ENCODE measurements at places on chromosomes 11 and 22.

DNA sequence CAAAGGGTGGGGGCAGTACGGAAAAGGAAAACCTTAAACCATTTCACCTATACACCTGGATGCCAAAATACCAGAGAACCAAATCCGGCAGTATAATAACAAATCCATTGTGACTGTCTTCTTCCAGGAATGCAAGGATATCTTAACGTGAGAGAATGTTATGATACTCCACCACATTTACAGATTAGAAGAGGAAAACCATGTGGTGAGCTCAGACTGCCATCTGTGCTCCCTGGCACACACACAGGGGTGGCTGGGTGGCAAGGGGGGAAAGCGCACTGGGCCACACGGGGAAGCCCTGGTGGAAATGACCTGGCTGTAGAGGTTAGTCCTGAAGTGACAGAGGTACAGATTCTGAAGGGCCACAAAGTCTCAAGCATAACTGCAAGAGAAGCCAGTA lies 9.9 kb downstream of the EIF1AD start:
- no peak for DNase-seq

DNA sequence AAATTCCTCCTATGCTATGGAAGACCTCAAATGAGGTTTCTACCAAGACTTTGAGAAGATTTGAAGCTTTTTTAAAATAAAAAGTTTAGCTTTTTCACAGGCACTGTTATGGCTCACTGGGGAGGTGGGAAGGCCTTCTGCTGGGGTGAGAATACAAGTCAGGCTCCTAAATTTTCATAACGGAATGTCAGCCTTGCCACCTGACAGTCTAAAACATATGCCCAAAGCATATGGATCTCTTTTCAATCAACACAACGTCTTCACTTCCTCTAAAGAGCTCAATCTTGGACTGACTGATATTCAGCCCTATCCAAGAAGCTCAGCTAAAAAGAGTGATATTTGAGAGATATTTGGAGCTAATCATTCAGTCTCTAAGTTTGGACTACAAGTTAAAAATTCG lies 57.1 kb upstream of the LIN7C start:
- no peak for DNase-seq

- DNase-seq = no peak
Measured at GRCh38 chr11:110349138-110349996, 53.0 kb upstream of the RDX start.

DNA sequence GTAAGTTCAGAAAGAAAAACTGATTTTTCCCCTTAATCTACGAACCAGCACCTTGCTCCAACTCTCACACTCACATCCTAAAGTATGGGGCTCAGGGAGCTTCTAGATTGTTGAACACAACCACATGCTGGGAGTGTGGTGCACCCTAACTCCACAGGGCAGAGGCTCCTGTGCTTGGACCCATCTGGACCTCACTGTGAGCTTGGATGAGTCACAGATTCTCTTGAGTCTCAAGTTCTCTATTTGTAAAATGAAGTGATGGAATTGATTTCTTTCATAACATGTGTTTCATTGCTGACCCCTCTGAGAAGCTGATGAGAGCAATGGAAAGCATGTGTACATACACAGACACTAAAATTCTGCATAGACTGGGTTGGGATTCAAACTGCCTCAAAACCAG lies 109.7 kb downstream of the PGR start:
- no peak for DNase-seq

DNA sequence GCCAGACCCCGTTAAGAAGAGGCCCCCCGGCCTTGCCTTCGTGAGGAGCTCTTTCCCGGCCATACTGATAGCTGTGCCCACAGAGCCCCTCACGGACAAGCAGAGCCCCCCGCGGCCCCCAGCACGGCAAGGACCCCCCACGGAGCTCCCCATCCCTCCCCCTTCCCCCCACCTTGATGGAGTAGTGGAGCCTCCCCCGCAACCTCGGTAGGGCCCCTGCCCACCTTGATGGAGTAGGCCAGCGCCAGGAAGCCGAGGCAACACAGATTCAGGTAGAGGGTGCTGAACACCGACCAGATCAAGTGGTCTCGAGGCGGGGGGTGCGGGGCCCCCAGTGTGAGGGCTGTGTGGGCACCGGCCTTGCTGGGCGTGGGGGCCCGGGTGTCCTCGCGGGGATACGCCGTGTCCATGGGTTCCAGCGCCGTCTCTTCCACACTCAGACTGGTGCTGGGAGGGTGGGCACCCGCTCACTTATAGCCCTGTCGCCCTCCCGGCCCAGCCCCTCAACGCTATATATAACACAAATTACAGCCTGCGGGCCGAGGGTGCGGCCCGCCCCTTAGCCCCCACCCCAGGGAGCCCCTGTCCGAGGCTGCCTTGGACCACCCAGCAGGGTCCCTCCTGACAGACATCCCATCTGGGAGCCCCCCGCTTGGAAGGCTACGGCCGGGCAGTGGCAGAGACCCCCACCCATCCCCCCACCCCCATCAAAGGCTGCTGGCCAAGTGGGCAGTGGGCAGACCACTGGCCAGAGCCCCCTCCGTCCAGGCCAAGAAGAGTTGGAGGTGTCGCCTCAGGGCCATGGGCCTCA lies at the start of gene IFITM5:
IFITM5 (minus strand) TSS at position 446 of the 811 bp plus-strand sequence; CDS start at position 410, 36 bp downstream.
- no peak for DNase-seq

GRCh38 chr22:38110863-38111852 lies 674 bp upstream of the BAIAP2L2 start:
- DNase-seq = no peak

DNA sequence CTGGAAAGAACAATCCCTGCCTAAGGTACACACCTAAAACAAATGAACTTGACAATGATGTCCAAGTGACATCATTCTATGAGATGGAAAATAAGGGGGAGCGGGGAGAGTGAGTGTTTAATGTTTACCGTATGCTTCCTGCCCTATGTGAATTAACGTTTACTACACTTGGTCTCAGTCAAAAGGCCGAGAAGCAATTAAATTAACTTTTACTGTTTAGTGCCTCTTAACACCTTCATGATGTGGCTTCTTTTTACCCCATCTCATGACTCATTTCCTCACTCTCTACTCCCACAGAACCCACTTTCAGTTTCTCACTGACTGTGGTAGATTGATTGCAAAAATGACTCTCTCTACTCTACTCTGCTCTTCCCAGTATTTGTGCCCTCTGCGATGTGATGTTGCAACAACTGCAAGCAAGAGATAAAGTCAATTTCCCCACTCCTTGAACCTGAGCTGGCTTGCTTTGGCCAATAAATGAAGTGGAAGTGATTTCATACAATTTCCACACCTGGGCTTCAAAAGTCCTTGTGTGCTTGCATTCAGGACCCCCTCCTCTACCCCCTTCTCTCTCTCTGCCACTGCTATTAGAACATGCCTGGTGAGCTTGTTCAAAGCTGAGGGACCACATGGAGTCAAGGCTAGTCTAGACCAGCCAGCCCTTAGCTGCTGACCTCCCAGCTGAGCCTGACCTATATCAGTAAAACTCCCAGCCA lies 11.6 kb upstream of the ALKBH3 start:
- DNase-seq = peak; percentile 66

DNA sequence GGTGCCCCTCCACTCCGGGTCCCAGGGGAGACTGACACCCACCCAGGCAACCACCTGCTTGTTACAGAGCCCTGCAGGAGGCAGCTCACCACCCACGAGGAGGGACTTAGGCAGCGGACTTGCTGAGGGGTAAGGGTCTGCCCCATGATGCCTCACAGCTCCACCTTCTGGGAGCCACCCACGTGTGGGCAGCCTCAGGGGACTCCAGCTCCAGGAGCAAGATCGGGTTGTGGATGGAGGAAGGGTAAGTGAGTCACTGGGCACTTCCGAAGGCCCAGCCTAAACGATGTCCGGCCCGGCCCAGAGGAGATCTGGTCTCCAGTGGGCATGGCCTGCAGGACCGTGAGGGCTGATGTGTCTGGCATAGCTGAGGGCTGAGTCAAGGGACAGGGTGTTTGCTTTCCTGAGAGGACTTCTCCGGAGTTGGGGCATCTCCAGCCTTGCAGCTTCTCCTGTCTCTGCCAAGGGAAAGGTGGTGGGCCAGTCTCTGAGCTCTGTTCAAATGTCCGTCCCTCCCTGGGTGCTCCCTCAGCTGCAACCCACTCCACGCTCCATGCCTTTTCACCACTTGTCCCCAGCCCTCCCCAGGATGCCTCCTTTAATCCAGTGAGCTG lies 32.3 kb upstream of the P2RY2 start:
- no peak for DNase-seq

GRCh38 chr22:30978304-30978962 lies 9.4 kb downstream of the TUG1 start:
- DNase-seq = no peak

- DNase-seq = no peak
Measured at GRCh38 chr11:68722143-68722542, 29.2 kb downstream of the TESMIN start.

- no peak for DNase-seq
Measured at GRCh38 chr11:108852701-108853100, 187.8 kb downstream of the DDX10 start.

DNA sequence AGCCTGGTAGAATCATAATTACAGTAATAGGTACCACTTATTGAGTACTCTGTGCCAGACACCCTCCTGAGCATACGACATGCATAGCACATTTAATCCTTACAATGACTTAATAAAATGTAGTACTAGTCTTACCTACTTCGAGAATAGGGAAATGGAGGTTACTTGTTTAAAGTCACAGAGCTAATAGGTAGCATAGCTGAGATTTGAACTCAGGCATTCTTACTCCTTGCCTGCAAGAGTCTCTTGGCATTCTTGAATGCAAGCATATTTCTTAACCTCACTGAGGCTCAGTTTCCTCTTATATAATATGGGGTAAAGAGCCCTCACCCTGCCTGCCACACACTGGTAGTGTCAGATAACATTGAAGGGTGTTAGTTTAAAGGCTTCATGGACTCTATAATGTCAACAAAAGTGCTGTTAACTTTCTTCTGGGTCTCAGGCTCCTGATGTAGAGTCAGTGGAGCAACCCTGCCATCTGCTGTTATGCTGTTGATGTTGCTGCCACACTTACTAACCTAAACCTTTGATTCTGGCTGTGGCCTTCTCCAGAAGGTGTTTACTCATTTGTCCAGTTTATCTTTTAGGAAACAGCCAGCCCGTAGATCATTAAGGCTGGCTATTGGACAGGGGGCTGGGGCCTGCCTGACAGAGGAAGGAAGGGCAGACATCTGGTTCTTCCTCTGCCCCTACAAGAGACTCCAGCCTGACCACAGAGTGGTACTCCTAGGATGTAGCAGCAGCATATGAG lies 18.9 kb downstream of the LIMK2 start:
- DNase-seq = no peak

GRCh38 chr22:39095971-39096370 lies 1.1 kb upstream of the APOBEC3H start:
- DNase-seq = no peak

DNA sequence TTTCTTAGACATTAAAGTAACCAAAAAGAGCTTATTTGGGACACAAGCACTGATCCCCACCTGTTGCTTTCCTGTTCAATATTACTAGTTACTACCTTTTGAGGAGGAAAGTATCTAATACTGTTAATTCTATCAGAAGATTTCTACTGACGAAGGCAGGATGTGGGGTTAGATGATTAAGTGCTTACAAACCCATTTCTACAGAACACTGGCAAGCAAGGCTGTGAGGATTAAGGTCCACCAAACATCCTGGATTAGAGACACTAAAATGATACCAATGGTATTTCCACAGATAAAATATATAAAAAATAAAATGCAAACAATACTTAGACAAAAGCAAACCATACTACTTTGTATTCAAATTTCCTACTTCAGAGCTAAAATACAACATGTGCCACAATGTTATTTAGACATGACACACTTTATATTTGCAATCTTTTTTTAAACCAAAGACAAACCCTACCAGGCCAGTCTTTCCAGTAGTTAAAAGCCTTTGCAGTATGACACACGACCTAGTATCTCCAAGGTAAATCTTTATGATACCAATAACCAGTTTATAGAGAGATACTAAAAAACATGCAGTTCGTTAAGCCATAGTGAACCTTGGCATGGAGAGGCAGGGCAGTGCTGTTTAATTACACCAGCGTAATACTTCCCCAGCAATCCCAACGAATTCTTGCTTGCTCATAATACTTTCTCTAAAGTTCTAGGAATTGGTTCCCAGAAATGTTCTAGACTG lies 71.2 kb upstream of the TP53AIP1 start:
- DNase-seq = no peak

DNA sequence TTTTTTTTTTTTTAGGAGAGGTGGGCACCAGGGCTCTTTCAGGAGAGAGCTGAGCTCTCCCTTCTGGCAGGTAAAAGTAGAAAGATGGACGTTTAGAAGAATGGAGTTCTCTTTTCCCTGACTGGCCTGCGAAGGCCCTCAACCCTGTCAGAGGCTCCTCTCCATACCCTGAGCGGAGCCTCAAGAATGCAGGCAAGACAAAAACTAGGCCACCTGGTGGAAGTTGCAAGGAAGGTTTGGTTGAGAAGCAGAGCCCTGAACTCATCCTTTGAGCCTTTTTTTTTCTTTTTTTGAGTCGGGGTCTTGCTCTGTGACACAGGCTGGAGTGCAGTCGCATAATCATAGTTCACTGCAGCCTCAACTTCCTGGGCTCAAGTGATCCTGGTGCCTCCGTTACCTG lies 1.4 kb downstream of the OTOG start:
- no peak for DNase-seq

DNA sequence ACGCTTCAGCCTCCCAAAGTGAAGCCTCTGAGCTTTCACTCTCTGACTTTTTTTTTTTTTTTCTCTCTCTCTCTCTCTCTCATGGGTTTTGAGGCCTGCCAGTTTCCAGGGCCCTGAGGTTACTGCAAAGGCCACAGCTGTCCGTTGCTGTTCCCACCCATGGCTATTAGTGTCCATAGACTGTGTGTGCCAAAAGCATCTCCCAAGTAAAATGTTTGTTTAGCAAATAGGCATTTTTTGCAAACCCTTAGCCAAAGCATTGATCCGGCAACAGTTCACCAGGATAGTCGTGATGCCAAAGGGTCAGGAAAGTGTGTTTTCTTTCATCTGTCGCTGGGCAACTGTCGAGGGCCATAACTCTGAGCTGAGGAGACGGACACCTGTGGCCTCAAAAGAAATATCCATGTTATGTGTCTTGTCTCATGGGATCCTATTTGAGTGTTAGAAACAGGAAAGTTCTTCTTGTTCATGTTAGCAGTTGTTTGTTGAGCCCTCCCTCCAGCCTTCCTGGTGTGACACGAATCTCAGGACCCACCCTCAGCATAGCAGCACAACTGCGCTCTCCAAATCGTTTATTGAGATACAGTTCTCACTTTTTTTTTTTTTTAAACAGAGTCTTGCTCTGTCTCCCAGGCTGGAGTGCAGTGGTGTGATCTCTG lies 18.4 kb downstream of the FADS2 start:
- DNase-seq = no peak

DNA sequence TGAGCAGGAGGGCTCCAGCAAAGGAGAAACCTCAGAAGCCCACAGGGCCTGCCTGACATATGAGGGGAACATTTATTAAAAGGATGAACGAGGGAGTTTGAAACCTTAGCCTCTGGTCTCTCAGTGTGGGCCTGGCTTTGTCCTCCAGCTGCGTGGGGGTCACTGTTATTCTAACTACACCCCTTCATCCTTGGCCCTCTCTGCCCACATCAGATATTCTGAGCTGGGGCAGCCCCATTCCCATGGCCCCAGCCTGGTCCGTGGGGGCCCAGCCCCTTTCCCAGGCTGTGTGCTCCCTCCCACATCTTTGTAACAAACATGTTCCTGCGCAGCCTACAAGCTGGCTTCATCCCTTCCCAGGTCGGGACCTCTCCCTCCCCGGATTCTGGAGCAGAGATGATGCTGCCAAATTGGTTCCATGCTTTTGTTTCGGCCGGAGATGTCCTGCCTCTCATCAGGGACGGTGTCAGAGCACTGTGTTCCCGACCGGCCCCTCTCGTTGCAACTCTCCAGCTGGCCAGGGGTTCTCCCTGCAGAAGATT lies 4.0 kb downstream of the FXYD6 start:
- no peak for DNase-seq

GRCh38 chr11:122690384-122690783 lies 34.9 kb downstream of the UBASH3B start:
- no peak for DNase-seq

- no peak for DNase-seq
Measured at GRCh38 chr11:6962141-6962540, 35.9 kb downstream of the ZNF215 start.

Data from fibroblast of skin of left quadriceps (primary cell).